ENCODE measurements at places on chromosomes 13 and 19. TPM values are rescaled to one million over a fixed set of nuclear protein-coding genes. Genes with fewer than 3 reads are reported as not detected.

DNA sequence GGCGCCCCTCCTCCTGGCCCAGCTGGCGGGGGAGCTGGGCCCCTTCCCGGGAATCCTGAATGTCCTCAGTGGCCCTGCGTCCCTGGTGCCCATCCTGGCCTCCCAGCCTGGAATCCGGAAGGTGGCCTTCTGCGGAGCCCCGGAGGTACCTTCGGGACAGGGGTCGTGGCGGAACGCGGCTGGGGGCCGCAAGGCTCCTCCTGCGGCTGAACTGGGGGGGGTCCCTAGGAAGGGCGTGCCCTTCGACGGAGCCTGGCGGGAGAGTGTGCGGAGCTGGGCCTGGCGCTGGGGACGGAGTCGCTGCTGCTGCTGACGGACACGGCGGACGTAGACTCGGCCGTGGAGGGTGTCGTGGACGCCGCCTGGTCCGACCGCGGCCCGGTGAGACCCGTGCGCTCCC, 8.6 kb downstream of the ALDH16A1 start:
- no peaks in the 10 kb centered on the region for H3K27me3 ChIP-seq
- DNase-seq = no peak
- H3K4me1 ChIP-seq = no peaks in the 10 kb centered on the region

The CAMSAP3 gene
- 25.4 TPM for total RNA-seq

DNA sequence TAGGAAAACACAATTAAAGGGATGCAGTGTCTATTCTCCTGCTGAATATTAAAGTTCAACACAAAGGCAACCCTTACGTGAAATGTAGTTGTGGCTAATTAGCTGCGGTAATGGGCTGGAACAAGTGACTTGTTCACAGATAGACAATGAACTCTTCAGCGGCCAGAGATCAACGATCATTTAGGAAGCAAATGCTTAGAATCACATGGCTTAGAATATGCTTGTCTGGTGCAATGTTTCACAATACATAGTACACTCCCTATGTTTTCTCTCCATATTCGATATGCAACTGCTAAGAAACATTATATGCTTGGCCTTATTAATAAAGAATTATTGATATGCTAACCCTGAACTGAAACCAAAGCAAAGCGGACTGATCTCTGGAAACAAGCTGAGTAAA, 25.7 kb upstream of the MTUS2 start:
- H3K4me3 ChIP-seq = no peak overlapping the region
- no peak overlapping the region for H3K27ac ChIP-seq
- H3K36me3 ChIP-seq = no peaks in the 10 kb centered on the region
- H3K27me3 ChIP-seq = no peaks in the 10 kb centered on the region
- DNase-seq = no peak
- H3K4me1 ChIP-seq = no peaks in the 10 kb centered on the region

The RELB gene
- 11.3 TPM for total RNA-seq

DNA sequence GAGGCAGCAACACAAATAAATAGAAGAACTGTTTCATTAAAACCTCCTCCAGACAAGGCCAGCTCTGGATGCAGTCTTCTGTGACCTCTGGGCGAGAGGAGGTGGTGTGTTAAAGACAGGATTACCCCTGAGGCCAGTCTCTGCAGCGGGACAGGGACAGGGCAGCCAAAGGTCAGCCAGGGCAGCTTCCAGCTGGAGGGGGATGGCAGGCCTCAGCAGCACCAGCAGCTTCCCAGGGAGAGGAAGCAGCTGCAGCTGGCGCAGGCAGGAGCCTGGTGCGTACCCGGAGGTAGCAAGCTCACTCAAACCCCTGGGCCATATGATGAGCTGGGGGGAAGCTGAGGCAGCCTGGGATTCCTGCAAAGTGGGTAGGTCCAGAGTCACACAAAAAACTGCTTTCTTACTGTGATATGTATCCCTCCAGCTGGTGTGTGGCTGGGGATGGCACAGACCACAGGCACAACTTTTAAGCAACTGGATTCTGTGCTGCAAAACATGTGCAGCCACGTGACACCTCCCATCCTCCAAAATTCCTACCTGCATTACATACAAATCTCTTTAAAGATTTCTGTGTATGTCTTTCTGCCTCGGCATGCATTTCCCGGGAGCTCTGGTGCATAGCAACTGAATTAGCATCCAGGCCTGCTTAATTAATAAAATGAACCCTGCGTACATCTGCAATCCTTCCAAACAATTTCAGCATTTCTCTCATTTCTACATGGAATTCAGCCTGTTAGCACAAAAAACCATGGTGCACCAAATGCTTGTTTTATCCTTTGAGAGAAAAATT, 238.3 kb upstream of the MAB21L1 start:
- no peak overlapping the region for H3K27ac ChIP-seq
- H3K27me3 ChIP-seq = no peaks in the 10 kb centered on the region
- H3K4me1 ChIP-seq = no peaks in the 10 kb centered on the region
- no peak overlapping the region for H3K4me3 ChIP-seq

The CEACAM16 gene
- total RNA-seq = 0.40 TPM

The ADAMTSL5 gene
- total RNA-seq = 4.5 TPM

DNA sequence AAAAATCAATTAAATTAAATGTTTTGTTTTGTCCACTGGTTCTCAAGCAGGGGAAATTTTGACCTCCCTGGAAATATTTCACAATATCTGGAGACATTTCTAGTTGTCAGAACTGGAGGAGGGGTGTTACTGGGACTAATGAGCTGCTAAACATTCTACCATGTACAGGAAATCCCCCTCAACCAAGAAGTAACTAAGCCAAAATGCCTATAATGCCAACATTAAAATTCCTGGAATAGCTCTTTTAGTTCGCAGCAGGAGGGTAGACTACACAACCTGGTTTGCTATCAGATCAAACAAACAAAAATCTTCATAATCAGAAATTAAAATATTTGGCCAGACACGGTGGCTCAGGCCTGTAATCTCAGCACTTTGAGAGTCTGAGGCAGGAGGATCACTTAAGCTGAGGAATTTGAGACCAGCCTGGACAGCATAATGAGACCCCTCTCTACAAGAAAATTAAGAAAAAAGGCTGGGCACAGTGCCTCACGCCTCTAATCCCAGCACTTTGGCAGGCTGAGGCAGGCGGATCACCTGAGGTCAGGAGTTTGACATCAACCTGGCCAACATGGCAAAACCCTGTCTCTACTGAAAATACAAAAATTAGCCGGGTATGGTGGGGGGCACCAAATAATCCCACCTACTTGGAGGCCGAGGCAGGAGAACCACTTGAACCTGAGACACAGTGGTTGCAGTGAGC, 13.7 kb upstream of the SMARCA4 start:
- no peaks in the 10 kb centered on the region for H3K27me3 ChIP-seq
- H3K36me3 ChIP-seq = no peaks in the 10 kb centered on the region
- no peak overlapping the region for H3K27ac ChIP-seq
- H3K4me3 ChIP-seq = no peak overlapping the region
- no peaks in the 10 kb centered on the region for H3K4me1 ChIP-seq

- DNase-seq = no peak
- no peaks in the 10 kb centered on the region for H3K4me1 ChIP-seq
- no peak overlapping the region for H3K27ac ChIP-seq
Observed at GRCh38 chr13:96308568-96308967, 218.7 kb downstream of the HS6ST3 start.

The FBXO17 gene
- 9.1 TPM for total RNA-seq

GRCh38 chr13:30847650-30848307, 58.3 kb upstream of the MEDAG start:
- H3K27ac ChIP-seq = no peak overlapping the region
- no peak for DNase-seq
- no peak overlapping the region for H3K4me3 ChIP-seq
- no peaks in the 10 kb centered on the region for H3K27me3 ChIP-seq
- no peaks in the 10 kb centered on the region for H3K36me3 ChIP-seq

The MAMSTR gene
- 0.29 TPM for total RNA-seq

- no peaks in the 10 kb centered on the region for H3K4me1 ChIP-seq
- H3K27ac ChIP-seq = no peak overlapping the region
- DNase-seq = no peak
- H3K36me3 ChIP-seq = no peaks in the 10 kb centered on the region
Observed at GRCh38 chr13:105991622-105992277, 543.7 kb downstream of the EFNB2 start.

- no peaks in the 10 kb centered on the region for H3K4me1 ChIP-seq
- no peak overlapping the region for H3K27ac ChIP-seq
- no peak for DNase-seq
- no peak overlapping the region for H3K4me3 ChIP-seq
Observed at GRCh38 chr19:11115042-11115441, 25.8 kb downstream of the LDLR start.

The SIGLEC8 gene
- total RNA-seq = not detected

- no peaks in the 10 kb centered on the region for H3K4me1 ChIP-seq
- no peaks in the 10 kb centered on the region for H3K27me3 ChIP-seq
- no peak overlapping the region for H3K4me3 ChIP-seq
- H3K36me3 ChIP-seq = peaks cover 37% of the 10 kb centered on the region
Observed at GRCh38 chr19:57719901-57720519, 7.4 kb downstream of the ZNF671 start.

The ADGRE3 gene
- not detected for total RNA-seq

DNA sequence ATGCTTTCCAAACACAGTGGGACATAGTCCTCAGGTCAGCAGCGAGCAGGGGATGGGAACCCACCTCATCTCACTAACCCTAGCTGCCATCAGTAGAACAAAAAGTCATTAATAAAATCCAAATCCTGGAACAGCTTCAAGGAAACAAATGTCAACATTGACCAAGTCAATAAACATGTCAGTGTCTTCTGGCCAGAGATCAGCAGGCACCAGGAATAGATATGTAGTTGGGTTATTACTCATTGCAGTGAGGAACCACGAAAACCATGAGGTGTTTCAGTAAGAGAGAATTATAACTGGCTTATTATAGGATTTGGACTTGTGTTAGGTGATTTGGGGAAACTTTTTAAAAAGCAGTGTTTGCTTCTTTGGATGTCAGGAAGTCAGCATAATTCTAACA, 17.1 kb upstream of the CD33 start:
- H3K27ac ChIP-seq = no peak overlapping the region
- no peaks in the 10 kb centered on the region for H3K36me3 ChIP-seq
- no peak overlapping the region for H3K4me3 ChIP-seq

The LAIR2 gene
- total RNA-seq = not detected

The ZNF491 gene
- total RNA-seq = 3.2 TPM

DNA sequence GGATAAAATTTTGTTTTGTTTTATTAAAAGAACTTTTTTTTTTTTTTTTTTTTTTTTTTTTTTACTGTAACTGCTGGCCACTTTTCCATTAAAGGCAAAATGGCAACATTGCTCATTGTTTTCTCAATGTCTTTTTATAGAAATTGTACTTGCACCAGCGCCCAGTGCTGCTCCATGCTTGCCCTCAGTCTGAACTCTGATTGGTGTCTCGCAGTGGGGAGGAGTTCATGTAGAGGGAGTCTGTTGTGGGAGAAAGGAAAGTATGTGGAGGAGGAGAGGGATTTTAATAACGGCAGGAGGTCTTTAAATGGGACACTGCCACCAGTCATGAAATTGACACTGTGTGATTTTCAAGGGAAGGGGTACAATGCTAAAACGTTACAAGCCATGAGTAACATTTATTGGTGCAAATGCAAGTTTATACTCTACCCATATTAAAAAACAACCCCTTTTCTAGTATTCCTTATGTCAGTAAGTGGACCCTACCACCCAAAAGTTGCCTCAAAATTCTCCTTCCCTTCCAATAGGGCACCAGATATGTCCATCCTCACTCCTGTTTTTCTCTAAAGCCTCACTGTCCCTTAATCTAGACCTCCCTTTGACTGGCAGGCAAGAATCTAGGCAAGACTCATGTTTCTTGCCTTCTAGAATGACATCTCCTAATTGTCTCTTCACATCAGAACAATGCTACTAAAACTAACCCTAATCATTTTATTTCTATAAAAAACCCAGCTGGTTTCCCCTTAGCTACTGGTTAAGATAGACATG, 3.2 kb downstream of the RASL11A start:
- peaks cover 4% of the 10 kb centered on the region for H3K4me1 ChIP-seq
- H3K27me3 ChIP-seq = no peaks in the 10 kb centered on the region
- DNase-seq = no peak
- no peak overlapping the region for H3K27ac ChIP-seq
- no peak overlapping the region for H3K4me3 ChIP-seq

DNA sequence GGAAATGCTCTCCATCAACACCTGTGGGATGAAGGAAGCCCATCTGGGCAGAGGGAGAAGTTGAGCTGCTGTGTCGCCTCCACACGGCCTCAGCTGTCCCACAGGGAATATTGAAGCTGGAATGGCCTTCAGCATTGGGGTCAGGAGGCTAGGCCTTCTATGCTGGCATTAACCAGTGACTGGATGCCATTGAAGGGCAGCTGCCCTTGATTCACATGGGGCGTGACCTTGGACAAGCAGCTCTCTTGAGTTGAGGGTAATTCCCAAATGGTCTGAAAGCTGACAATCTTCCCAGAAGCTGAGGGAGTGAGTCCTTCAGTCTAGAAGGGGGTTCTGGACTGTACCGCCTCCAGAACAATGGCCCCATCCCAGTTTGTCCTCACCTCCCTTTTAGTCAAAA, 6.7 kb downstream of the BCL3 start:
- H3K27me3 ChIP-seq = no peaks in the 10 kb centered on the region
- peaks cover 75% of the 10 kb centered on the region for H3K4me1 ChIP-seq
- H3K36me3 ChIP-seq = peaks cover 47% of the 10 kb centered on the region
- DNase-seq = no peak
- H3K4me3 ChIP-seq = no peak overlapping the region
- peak overlapping the region; percentile 96 for H3K27ac ChIP-seq

GRCh38 chr13:32415019-32415418, 12.9 kb downstream of the N4BP2L1 start:
- H3K27me3 ChIP-seq = no peaks in the 10 kb centered on the region
- no peaks in the 10 kb centered on the region for H3K36me3 ChIP-seq
- H3K4me3 ChIP-seq = no peak overlapping the region

The PTPRH gene
- 0.11 TPM for total RNA-seq

DNA sequence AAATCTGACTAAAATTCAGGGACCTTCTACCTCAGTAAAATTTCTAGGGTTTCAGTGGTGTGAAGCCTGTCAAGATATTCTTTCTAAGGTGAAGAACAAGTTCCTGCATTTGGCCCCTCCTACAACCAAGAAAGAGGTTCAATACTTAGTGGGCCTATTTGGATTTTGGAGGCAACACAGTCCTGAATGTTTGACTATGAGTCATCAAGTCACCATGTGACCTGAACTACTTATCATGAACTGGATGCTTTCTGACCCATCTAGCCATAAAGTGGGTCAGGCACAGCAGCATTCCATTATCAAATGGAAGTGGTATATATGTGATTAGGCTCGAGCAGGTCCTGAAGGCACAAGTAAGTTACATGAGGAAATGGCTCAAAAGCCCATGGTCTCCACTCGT, 163.0 kb upstream of the IRS2 start:
- no peaks in the 10 kb centered on the region for H3K4me1 ChIP-seq
- no peaks in the 10 kb centered on the region for H3K27me3 ChIP-seq
- no peak overlapping the region for H3K4me3 ChIP-seq
- no peak for DNase-seq

GRCh38 chr13:42377640-42378382, 105.9 kb downstream of the AKAP11 start:
- no peaks in the 10 kb centered on the region for H3K36me3 ChIP-seq
- DNase-seq = no peak
- no peak overlapping the region for H3K27ac ChIP-seq
- no peaks in the 10 kb centered on the region for H3K4me1 ChIP-seq
- H3K27me3 ChIP-seq = no peaks in the 10 kb centered on the region

GRCh38 chr13:106601489-106601888, 33.6 kb upstream of the ARGLU1 start:
- no peaks in the 10 kb centered on the region for H3K36me3 ChIP-seq
- no peak for DNase-seq
- H3K4me3 ChIP-seq = no peak overlapping the region
- H3K4me1 ChIP-seq = peaks cover 15% of the 10 kb centered on the region

- peaks cover 12% of the 10 kb centered on the region for H3K4me1 ChIP-seq
- H3K27me3 ChIP-seq = no peaks in the 10 kb centered on the region
- DNase-seq = no peak
Observed at GRCh38 chr19:16263141-16263761, 61.4 kb upstream of the KLF2 start.

The METTL21C gene
- total RNA-seq = not detected

- H3K36me3 ChIP-seq = peaks cover 17% of the 10 kb centered on the region
- H3K27ac ChIP-seq = no peak overlapping the region
- no peak overlapping the region for H3K4me3 ChIP-seq
- H3K4me1 ChIP-seq = peaks cover 23% of the 10 kb centered on the region
Observed at GRCh38 chr19:46919324-46919723, 58.5 kb downstream of the ARHGAP35 start.

The SYDE1 gene
- total RNA-seq = 17.9 TPM
